Activated CD4-positive, alpha-beta T cell treated with anti-CD3 and anti-CD28 coated beads, Interleukin-2, amount 10 ng/mL, durations not matched to agents 24 days and 14 days (primary cell): ENCODE measurements at places on chromosomes 16 and 17. TPM values are rescaled to one million over a fixed set of nuclear protein-coding genes. Genes with fewer than 3 reads are reported as not detected.

DNA sequence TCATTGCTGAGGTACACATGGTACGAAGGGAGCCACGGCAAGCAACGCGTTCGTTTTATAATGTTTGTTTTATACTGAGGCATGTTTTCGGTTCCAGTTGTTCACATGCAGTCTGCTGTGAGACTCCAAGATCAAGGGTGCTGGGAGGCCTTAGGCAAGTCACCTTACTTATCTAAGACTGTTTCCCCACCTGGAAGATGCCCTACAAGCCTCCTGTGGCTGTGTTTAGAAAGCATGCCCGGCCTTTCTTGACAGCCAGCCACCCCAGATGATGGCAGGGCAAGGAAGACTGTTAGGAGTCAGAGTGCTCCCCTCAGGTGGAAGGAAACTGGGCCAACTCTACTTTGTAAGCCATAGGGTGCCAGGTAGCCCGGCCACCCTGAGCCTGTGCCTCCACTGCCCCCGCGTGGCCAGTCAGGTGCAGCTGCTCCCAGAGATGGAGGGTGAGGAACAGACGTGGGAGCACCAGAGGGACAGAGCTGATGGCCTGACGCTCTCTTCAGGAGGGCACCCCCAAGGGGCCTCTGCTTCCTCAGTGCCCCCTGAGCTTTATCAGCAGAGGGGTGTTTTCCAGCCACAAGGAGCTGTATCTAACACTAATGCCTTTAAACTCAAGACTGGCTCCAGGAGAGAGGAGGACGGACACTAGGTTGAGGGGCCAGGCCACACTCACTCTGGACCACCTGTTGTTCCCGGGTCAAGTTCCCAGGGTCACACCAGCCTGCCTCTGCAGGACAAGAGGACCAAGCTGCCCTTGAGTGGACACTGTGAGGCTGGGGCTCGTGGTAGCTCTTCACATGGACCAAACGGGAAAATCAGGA lies 5.4 kb downstream of the NAT9 start:
- DNase-seq: peak; percentile 91
- peak overlapping the region; percentile 65 for H3K27ac ChIP-seq
- H3K36me3 ChIP-seq: peaks cover 48% of the 10 kb centered on the region
- no peaks in the 10 kb centered on the region for H3K27me3 ChIP-seq

- DNase-seq: peak; percentile 84
- H3K27ac ChIP-seq: peak overlapping the region; percentile 86
- no peaks in the 10 kb centered on the region for H3K27me3 ChIP-seq
- H3K4me1 ChIP-seq: peaks cover 41% of the 10 kb centered on the region
- H3K36me3 ChIP-seq: peaks cover 5% of the 10 kb centered on the region
Measured at GRCh38 chr16:11621920-11622651, 35.4 kb upstream of the LITAF start.

DNA sequence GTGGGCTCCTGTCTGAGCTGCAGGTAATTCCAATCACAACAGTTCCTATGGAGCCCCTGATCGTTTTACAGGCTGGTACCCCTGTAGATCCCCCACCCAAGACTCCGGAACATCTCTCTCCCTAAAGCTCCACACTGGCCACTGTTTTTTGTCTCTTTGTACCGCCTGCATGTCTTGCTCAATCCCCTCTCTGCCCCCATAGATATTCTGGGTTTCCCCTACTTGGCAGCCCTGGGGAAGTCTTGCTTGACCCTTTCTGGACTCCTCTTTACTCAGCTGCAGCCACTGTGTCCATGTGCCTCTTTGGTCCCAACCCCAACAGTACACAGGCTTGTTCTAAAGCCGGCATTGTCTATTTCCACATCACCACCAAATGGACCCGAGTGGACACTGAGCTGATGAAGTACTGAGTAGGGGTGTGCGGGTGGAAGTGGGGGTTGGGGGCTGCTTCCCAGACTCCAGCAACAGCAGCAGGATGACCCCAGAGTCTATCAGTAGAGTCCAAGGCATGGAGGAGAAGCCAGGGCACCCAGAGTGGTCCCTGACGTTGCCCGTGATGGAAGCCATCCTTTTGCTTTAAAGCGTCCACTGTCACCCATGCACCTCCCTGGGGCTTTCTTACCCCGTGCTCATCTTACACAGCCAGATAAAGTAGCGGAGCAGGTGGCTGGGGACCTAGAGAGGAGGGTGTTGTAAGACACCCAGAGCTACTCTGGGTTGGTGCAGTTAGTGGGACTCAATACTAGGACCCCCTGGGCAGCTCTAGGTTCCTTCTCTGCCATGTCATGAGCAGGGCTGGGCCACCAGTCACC lies 6.4 kb downstream of the CD300LB start:
- H3K36me3 ChIP-seq: peaks cover 1% of the 10 kb centered on the region

- DNase-seq: no peak
- H3K27ac ChIP-seq: no peak overlapping the region
- H3K4me1 ChIP-seq: no peaks in the 10 kb centered on the region
- H3K27me3 ChIP-seq: no peaks in the 10 kb centered on the region
- H3K4me3 ChIP-seq: no peak overlapping the region
Measured at GRCh38 chr16:17835118-17835876, 364.5 kb upstream of the XYLT1 start.

GRCh38 chr17:66737524-66737923 lies 97.4 kb upstream of the CACNG5 start:
- no peaks in the 10 kb centered on the region for H3K27me3 ChIP-seq
- no peak for DNase-seq
- H3K36me3 ChIP-seq: peaks cover 56% of the 10 kb centered on the region
- H3K27ac ChIP-seq: no peak overlapping the region

- DNase-seq: no peak
- H3K4me1 ChIP-seq: peaks cover 2% of the 10 kb centered on the region
- no peaks in the 10 kb centered on the region for H3K36me3 ChIP-seq
- H3K27me3 ChIP-seq: peaks cover 26% of the 10 kb centered on the region
- H3K4me3 ChIP-seq: no peak overlapping the region
Measured at GRCh38 chr17:59490216-59490615, 75.2 kb upstream of the DHX40 start.

PRR15L gene
- not detected in 2 replicates for total RNA-seq

ABCC6 gene
- not detected in 2 replicates for total RNA-seq

TBC1D26 gene
- not detected in 2 replicates for total RNA-seq
